Heart left ventricle (tissue), 16 donors: ENCODE measurements at places on chromosomes 1 and 21. TPM values are rescaled to one million over a fixed set of nuclear protein-coding genes. Genes with fewer than 3 reads are reported as not detected.

DNA sequence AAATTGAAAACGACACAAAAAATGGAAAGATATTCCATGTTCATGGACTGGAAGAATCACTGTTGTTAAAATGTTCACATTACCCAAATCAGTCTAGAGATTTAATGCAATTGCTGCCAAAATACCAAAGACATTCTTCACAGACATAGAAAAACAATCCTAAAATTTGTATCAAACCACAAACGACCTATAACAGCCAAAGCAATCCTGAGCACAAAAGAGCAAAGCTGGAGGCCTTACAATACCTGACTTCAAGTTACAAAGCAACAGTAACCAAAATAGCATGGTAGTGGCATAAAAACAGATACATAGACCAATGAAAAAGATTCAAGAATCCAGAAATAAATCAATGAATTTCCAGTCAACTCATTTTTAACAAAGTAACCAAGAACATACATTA, 1077.3 kb downstream of the KCNT2 start:
- H3K4me3 ChIP-seq, result no peak overlapping the region
- DNase-seq, result no peak
- no peaks in the 10 kb centered on the region for H3K27me3 ChIP-seq
- no peak overlapping the region for H3K27ac ChIP-seq

- H3K36me3 ChIP-seq, result no peaks in the 10 kb centered on the region
- no peak for DNase-seq
- no peak overlapping the region for H3K27ac ChIP-seq
- H3K27me3 ChIP-seq, result no peaks in the 10 kb centered on the region
- H3K4me3 ChIP-seq, result no peak overlapping the region
Measured at GRCh38 chr1:184118046-184118445, 66.5 kb downstream of the TSEN15 start.

The OR2L3 gene
- total RNA-seq, result not detected

The TRPM2 gene
- 1.4 TPM for total RNA-seq

The GIPC2 gene
- 0.99 TPM for total RNA-seq

DNA sequence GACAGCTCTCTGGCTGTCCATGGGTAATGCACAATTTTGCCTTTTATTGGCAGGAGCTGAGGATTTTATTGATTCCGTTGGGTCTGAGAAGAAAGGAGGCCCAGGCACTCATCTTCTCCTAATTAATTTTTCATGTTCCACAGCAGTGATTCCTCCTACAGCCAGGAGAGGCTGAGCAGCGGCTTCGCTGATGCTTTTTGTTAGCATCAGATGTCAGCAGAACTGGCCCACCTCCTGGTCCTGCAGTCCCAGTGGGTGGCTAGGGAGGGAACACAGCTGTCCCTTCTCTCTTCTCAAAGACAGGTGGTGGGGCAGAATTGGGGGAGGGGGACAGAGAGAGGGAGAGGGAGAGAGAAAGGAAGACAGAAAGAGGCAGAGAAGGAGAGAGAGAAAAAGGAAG, 5.7 kb downstream of the MT1HL1 start:
- H3K4me1 ChIP-seq, result no peaks in the 10 kb centered on the region
- H3K27me3 ChIP-seq, result no peaks in the 10 kb centered on the region
- H3K27ac ChIP-seq, result peak overlapping the region; percentile 85
- peak overlapping the region; percentile 44 for H3K4me3 ChIP-seq
- DNase-seq, result no peak

DNA sequence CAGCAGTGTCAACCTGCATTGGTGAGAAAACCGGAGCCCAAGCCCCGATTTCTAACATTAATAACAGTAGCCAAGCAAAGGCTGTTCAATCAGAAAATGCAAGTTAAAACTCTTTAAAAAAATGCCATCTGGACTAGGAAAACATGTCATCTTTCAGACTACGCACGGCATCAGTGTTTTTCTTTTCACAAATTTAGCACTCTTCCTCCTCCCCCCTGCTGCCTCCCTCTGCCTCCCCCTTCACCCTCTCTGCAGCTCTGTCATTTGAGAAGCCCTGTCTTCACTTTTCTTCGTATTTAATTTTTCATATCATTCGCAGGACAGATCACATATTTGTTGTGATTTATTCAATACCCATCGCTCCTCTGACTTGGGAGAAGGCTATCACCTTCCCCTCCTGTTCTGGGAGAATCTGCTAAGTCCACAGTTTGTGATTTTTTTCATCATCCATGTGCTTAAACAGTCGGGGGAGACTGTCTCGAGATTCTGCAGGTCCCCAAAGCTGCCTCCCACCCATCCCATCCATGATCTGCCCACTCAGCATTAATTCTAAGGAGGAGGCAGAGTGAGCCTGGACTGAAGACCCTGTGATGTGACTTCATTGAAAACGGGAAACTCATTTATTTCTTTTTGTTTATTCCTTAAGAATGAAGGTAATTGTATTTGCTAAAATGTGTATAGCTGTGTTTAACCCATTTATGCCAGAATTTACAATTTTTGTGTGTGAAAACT, 84.8 kb downstream of the PROX1 start:
- H3K4me1 ChIP-seq, result no peaks in the 10 kb centered on the region
- no peak overlapping the region for H3K27ac ChIP-seq
- no peak for DNase-seq

The RIPK4 gene
- 0.08 TPM for total RNA-seq

The KRTAP6-1 gene
- total RNA-seq, result not detected
